ENCODE measurements at places on chromosomes 13 and 19.
A peak's percentile ranks its signal among the peaks of the same experiment; 100 is the strongest.

- DNase-seq, result peak; percentile 67
Observed at GRCh38 chr19:12736995-12737834, at the start of gene GET3. GET3 (plus strand) TSS chr19:12737497; CDS start chr19:12737506, 9 bp downstream.

DNA sequence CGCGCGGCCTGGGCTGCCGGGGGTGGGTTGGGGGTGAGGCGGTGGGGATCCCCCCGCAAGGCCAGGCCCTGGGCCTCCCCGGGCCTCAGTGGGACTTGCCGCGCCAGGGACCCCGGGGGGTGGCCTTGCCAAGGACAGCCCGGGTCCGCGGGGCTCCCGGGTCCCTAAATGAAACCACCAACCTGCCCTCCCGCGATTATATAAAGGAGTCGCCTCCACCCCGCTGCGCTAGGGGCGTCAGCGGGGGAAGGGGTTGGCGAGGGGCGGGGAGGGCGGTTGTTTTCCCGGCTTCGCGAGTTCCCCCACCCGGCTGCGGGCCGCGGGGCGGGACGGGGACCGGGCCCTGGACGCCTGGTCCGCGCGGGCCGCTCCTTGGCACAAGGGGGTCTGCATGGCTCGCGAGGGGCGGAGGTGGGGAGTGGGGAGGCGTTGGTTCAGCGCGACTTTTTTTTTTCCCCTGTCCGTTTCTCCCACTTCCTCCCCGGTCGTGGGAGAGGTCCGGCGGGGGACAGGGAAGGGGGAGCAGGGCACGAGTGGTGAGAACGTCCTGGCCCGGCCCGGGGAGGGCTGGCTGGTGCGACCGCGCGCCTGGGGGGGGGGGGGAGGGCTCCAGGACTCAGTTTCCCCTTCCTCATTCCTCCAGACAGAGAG, 822 bp upstream of the ZBTB7A start:
- no peak for DNase-seq

DNA sequence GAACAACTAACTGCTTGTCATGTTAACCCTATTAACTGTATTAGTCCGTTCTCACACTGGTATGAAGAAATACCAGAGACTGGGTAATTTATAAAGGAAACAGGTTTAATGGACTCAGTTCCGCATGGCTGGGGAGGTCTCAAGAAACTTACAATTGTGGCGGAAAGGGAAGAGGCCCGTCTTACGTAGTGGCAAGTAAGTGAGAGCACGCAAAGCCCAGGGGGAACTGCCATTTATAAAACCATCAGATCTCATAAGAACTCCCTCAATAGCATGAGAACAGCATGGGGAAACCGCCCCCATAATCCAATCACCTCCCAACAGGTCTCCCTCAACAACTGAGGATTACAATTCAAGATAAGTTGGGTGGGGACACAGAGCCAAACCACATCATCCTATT, 34.7 kb downstream of the PHF11 start:
- DNase-seq, result no peak

DNA sequence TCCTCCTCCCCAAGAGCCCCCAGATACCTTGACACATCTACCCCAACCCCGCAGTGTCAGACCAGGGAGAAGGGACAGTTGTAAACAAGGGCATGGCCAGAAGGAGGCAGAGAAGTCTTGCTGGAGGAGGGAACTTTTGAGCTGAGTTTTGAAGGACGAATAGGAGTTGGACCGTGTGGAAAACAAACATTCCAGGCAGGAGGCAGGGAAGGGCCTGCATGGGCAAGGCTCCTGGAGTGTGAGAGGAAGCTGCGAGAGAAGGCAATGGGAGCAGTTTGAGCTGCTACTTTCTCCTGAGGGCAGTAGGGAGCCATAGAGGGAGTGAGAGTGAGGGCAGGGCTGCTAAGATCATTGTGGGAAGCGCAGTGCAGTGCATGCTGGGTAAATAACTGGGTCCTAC, 23.3 kb downstream of the IL12RB1 start:
- peak; percentile 23 for DNase-seq

DNA sequence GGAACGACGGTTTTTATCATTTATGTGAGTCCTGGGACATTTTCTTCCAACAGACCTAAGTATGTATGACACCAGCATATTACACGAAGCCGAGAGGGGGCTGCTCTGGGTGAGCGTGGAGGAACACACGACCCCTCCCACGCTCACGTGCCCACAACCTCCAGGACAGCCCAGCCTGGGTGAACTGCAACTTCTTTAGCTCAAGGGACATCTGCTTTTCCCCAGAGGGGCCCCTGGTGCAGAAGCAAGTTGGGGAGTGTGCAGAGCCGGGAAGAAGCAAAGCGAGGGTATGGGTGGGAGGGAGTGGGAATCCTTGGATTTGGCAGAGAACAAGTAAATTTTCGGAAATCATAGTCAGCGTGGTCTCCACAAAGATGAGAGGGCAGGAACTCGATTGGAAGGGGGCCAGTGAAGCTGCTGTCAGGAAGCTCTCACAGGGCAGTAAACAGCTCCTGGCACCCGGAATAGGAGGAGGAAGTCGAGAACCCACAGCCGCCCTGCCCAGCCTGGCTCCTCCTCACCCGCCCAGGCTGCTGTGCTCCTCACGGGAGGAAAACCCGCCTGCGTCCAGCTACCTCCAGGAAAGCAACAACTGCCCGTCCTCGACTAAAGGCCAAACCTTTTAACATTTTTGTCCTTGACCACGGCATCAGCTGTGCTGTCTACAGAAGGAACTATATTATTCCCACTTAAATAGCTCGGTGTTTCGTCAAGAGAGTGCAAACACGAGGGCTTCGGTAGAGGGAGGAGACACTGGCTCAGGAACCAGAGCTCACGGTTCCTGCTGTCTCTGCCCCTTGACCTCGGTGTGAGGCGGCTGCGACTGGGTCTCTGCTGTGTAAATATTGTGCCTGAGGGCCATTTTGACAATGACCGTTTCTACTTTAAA, 17.2 kb upstream of the CFAP97D2 start:
- DNase-seq, result no peak

GRCh38 chr13:97142452-97142851, 79.7 kb upstream of the MBNL2 start:
- DNase-seq, result no peak

DNA sequence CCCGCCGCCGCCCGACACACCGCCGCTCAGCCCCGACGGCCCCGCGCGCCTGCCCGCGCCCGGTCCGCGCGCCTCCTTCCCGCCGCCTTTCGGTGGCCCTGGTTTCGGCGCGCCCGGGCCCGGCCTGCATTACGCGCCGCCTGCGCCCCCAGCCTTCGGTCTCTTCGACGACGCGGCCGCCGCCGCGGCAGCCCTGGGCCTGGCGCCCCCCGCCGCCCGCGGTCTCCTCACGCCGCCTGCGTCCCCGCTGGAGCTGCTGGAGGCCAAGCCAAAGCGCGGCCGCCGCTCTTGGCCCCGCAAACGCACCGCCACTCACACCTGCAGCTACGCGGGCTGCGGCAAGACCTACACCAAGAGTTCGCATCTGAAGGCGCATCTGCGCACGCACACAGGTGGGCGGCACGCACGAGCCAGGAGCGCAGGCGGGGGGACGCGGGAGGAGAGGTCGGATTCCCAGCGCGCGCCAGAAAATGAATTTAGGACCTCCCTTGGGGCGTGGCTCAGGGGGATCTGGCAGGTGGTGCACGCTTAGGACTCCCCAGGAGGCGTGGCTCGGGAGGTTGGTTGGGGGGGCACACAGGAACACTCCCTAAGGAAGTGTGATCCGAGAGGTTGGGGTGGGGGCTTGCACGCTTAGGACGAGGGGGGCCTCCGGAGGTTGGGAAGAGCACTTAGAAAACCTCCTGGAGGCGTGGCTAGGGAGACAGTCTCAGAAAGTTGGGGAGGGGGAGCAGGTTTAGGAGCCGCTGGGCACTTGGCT, 1.2 kb downstream of the KLF2 start:
- peak; percentile 18 for DNase-seq

GRCh38 chr19:5952193-5953029, 25.5 kb downstream of the RANBP3 start:
- no peak for DNase-seq

DNA sequence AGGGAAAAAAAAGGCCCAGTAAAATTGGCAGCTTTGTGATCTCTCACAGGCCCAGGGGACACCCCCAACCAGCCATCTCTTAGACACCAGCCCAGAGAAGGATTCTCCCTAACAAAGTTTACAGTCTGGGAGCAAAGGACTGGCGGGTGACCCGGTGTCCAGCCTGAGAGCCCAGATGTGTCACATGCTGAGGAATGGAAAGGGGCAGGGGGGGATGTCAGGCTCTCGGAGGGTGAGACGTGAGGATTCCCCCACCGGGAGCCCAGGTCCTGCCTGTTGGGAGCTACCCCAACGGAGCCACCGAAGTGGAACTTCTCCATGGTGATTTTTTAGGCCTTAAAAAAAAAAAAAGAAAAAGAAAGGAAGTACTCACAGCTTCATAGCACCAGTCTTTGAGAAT, 4.8 kb upstream of the CTXN1 start:
- no peak for DNase-seq

DNA sequence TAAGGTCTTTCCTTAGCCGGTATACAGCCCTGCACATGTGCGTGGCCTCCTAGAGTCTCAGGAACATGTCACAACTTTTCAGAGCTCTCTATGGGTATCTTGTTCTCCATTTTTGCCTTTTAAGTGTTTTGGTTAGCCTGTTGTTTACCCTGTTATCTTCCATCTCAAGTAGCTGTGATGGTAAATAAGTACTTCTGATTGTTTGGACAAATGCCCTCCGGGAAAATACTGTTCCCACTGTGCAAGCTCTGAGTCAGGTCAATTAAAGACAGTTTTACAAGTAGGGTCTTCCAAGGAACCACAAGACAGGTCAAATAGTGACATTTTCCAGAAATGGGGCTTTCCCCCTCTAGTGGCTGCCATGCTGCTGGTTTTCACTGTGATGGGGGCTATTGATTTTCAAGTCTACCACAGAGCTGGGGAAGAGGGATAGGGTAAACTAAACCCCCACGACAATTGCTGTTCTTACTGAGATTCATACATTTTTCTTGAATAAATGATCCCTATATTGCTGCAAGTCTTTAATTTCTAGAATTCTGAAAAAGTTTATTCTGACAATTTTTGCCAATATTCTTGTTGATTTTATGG, 109.5 kb downstream of the TM9SF2 start:
- DNase-seq, result no peak

DNA sequence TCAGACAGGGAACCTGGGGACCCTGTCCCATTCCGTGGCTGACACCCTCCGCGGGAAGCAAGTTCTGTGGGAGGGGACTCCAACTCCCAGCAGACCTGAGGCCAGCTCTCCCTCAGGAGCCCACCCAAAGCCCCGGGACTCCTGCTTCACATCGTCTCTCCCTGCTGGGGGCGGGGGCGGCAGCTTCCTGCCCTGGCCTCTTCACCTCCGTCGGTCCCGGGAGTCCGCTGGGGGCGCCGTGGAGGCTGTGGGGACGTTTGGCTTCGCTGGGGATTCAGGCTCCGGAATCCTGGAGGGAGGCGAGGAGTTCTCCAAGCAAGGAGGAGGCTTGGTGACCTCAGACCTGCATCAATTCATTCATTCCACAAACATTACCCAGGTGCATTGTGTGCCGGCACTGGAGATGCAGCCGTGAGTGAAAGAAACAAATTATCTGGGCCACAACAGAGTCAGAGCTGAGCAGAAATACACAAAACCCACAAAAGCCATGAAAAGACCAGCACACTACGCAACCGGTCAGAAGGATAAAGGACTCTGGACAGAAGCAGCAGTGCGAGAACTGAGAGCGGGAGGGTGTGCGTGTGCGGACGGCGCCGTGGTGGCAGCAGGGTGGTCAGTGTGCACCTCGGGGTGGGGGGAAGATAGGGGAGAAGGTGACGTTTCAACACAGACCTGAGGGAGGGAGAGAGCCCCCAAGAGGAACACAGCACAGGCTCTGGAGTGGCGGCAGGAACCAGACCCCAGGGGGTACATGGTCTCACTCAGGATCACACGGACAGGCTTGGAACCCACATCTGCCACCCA, 19.0 kb downstream of the EPS8L1 start:
- DNase-seq, result no peak

- DNase-seq, result no peak
Observed at GRCh38 chr13:62643799-62644524, 1228.3 kb upstream of the PCDH20 start.

GRCh38 chr13:42110410-42111155, 62.1 kb downstream of the DGKH start:
- DNase-seq, result peak; percentile 26

DNA sequence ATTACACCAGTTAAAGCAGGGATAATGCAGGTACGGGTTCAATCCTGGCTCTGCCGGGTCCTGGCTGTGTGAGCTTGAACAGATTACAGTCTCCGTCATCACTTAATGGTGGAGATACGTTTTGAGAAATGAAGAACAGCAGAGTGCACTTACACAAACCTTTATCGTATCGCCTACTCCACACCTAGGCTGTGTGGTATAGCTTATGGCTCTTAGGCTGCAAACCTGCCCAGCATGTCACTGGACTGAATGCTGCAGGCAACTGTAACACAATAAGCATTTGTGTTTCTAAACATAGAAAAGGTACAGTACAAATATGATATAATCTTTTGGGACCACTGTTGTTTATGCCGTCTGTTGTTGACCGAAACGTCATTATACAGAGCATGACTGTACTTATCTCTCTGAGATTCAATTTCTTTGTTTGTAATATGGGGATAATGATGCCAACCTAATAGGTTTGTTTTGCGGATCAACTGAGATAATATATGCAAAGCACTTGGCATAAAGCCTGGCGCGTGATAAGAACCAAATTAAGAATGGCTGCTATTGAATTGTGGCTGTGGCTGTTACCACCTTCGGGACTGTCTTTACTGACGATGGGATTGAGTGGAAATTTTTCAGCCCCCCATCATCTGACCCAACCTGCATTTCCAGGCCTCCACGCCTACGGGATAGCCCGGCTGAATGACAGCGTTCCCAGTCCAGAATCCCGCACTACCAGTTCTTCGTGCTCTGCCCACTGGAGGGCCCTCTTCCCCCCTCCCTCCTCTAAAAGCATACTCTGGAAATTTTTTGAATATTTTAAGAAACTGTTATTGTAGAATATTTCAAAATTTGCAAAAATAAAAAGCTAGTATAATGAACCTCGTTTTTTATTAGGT, 11.2 kb downstream of the KRTDAP start:
- DNase-seq, result no peak

GRCh38 chr13:98541191-98541590, 35.7 kb downstream of the STK24 start:
- no peak for DNase-seq

Measured in stimulated activated CD4-positive, alpha-beta T cell treated with anti-CD3 and anti-CD28 coated beads, Interleukin-2, amount 100 ng/mL, for 4 hours (primary cell).